ENCODE measurements at places on chromosomes 1 and 21. TPM values are rescaled to one million over a fixed set of nuclear protein-coding genes. Genes with fewer than 3 reads are reported as not detected.

GRCh38 chr1:231161667-231162296 lies at the start of gene TRIM67:
Gene TRIM67, plus strand, starts transcription at chr1:231162058. Its CDS starts 912 bp downstream, at chr1:231162970.
- peak; percentile 18 for DNase-seq

Gene WNT3A
- 0.22 TPM for polyA plus RNA-seq

DNA sequence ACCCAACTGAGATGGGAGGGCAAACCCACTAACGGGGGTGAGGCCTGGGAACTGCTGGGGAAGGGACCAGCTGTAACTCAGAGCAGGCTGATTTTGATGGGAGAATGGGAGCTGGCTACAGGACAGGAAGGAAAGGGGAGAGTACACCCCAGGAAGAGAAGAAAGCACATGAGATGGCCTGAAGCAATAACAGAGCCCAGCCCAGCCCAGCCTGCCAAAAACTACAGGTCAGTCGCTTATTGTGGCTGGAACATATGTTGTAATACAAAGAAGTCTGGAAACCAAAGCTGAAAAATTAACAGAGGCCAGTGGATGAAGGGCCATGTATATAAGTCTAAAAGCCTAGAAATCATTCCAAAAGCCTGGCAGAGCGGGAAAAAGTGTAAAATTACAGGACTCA lies 1.6 kb downstream of the ITLN2 start:
- DNase-seq = no peak

Gene DESI2
- 52.5 TPM for polyA plus RNA-seq

DNA sequence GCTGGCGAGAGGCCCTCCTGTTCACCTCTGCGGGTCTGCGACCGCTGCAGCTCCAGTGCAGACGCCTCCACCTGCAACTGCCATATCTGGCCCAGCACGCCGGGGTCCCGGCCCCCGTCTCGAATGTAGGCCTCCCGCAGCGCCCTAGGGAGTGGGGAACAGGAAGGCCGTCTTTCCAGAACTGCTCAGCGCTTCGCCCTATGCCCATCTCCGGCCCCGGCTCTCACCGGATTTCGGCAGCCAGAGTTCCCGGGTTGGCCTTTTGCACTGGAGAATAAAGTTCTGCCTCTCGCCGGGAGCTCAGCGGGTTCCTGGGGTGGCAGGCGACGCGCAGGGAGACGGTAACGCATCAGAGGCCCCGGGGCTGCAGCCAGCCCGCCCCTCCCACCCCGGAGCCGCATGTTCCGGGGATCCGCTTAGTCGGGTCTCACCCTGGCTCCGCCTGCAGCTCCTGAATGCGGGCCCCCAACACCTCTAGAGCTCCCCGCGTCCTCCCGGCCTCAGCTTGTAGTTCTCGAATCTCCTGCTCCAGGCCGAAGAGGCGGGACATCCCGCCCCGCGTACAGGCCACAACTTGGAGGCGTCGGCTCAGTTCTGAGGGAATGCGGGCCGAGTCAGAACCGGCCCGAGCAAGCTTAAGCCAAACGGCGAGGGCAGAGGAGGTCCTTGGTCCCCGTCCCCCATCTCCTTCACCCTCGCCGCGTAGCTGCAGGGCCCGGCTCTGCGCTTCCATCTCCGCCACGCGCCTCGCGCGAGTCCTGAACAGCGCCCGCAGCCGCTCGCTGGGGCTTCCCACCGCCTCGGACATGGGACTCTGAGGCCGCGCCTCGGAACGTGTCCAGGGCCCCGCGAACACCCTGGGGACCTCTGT lies 1.1 kb downstream of the CCDC17 start:
- no peak for DNase-seq

DNA sequence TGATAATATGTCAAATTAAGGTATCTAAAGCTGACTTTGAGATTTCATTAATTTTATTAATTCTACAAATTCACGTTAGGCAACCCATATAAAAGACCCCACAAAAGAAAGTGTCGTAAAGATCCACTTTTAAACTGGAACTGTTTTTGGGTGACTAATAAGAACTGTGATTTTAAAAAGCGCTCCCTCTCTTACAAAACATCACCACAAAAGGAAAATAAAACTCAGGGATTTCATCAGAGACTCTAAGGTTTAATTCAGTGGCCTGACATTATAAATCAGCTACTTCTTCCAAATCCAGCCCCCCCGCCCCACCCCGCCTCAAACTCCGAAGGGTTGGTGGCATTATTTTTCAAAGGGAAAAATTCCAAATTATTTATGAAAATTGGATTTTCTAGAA lies 2.7 kb downstream of the COL24A1 start:
- DNase-seq = no peak

Gene PTPRF
- 210 TPM for polyA plus RNA-seq

Measured in right renal pelvis (tissue), 4 donors.